Esophagus muscularis mucosa (tissue), 4 donors: ENCODE measurements at places on chromosomes 16 and 17.

- DNase-seq, result no peak
Observed at GRCh38 chr17:4969047-4969550, 1.5 kb upstream of the SPAG7 start.

- no peak for DNase-seq
Observed at GRCh38 chr17:69090365-69090764, 29.6 kb upstream of the ABCA9 start.

- no peak for DNase-seq
Observed at GRCh38 chr16:84065536-84066132, 23.0 kb upstream of the SLC38A8 start.

- no peak for DNase-seq
Observed at GRCh38 chr17:17815062-17815406, 21.8 kb downstream of the SREBF1 start.

DNA sequence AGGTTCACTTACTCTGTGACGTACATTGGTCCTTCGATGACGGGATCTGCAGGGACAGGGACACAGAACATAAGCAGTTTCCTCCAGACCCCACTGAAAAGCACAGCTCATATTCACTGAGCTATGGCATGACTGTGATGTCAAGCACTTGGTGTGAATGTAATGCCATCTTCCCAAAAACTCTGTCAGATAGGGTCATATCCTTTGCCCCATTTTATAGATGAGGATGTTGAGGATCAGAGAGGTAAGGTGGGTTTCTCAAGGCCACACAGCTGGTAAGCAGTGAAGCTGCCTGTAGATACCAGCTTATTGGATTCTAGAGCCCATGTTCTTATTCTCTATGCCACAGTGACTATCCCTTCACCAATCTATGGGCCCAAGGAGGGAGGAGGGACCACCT lies 2.5 kb downstream of the ERN2 start:
- no peak for DNase-seq

- no peak for DNase-seq
Observed at GRCh38 chr17:40901981-40902474, 17.0 kb upstream of the KRT20 start.

DNA sequence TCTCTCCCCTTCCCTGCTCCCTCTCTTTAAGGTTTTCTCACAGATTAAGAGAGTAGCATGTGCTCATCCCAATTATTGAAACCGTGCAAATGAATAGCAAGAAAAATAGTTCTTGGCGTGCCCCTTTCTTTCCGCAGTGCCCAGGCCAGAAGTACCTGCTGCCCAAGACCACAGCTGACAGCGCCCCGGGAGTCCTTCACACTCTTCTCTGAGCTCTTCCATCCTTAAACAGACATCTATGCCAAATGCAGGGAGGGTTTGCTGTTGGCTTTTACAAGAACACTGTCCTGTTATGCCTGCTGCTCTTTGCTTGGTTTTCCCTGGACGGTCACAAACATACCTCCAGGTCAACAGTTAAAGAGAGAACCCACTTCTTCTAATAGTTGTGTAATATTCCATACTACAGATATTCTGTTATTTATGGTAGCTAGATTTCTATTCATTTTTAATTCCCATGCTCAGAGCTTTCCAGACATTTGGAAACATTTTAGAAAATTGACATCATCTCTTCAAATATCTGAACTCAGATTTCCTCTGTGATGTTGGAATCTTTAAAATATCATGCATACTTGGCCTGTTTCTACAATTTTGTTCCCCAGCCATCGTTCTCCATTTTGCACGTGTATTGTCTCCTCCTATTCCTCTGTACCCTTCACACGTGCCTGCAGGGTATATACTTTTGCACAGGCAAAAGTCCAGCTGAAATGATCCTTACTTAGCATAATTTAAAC lies 416.7 kb downstream of the WWOX start:
- no peak for DNase-seq

- DNase-seq, result no peak
Observed at GRCh38 chr16:88050952-88051660, 99.9 kb downstream of the BANP start.

DNA sequence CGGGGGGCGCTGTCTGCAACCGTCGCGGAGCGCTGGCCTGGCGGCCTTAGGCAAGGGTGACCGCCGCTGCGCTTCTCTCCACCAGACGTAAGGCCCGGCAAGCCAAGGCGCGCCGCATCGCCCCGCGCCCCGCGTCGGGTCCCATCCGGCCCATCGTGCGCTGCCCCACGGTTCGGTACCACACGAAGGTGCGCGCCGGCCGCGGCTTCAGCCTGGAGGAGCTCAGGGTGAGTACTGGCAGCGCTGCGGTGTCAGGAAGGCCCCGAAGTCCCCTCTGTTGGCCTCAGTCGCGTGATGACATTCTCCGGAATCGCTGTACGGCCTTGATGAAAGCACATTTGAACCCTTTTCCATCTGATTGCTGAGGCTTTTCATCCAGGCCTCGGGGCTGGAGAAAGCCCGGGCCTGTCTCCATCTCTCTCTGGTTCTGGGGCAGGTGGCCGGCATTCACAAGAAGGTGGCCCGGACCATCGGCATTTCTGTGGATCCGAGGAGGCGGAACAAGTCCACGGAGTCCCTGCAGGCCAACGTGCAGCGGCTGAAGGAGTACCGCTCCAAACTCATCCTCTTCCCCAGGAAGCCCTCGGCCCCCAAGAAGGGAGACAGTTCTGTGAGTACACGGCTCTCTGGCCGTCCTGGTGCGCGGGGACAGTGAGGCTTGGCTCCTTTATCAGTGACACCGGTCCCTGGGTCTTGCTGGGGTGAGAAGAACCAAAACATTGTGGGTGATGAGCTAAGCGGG lies 831 bp downstream of the RPL13 start:
- no peak for DNase-seq

DNA sequence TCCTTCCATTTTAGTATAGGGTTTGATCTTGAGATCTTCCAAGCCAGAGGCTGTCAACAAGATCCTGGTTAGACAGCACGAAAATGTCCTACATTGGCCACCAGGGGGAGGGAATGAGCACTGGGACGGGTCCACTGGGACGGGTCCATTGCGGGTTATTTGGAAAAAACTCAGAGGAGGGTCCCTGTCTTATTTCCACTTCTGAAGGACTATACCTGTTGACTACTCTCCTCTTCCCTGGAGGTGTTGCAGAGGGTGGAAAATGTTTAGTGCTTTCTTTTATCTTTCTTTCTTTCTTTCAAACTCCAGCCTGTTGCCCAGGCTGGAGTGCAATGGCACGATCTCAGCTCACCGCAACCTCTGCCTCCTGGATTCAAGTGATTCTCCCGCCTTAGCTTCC lies 2.5 kb downstream of the TTLL6 start:
- DNase-seq, result no peak

GRCh38 chr17:14103836-14104235 lies 34.5 kb downstream of the COX10 start:
- DNase-seq, result no peak

GRCh38 chr16:53334581-53334980 lies 99.7 kb upstream of the RBL2 start:
- DNase-seq, result no peak

GRCh38 chr16:89097392-89097772 lies 3.7 kb downstream of the ACSF3 start:
- DNase-seq, result no peak
